LoVo (cell line): ENCODE measurements at places on chromosomes 16 and 17.

DNA sequence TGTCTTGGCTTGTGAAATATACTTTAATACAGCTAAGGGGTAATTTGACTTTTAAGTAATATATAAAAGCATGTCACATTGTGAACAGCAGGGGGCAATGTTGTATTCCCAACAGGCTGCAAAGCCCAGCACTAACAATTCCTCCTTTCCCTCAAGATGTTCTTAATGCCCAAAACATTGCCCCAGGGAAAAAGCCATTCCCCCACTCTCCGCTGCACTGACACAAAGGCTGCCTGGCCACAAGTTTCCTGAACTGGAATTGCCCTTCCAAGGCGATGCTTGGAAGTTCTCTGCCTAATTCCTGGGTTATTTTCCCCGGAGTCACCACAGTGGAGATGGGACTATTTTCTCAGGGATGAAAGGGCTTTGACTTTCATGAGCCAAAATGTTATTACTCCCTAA lies 27.2 kb downstream of the CLEC16A start:
- peak; percentile 63 for DNase-seq

DNA sequence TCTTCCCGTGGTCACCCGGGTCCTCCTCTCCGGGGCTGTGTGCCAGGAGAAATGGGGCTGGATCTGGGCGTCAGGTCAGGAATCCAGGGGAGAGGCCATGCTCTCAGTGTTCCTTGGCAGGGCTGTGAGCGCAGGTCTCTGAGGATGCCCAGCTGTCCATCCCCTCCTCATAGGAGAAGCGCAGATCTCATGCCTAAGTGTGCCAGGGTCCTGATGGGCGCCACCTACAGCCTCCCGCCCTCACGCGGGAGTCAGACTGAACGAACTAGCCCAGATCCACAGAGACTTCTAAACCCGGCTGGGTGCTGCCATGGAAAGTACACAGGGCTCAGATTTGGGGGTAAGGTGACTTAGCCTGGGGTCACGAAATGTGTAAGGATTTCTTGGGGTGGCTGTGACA lies 24.3 kb downstream of the MGRN1 start:
- no peak for DNase-seq

DNA sequence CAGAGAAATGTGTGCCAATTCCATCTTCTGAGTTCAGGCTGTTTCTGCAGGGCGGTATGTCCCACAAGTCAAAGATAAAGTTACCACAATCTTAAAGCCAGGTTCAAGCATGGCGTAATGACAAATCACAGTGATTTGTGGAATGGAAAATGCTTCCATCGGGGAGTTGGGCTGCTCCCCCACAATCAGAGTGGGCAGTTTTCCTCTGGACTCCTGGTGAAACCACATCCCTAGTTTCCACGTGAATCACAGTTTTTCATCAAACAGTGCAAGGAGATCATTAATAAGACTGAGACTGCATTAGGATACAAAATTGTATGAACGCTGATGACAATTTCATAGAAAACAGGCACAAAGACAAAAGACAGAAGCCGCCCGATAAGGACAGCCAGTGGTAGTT lies 3.6 kb downstream of the LITAF start:
- no peak for DNase-seq

- no peak for DNase-seq
Observed at GRCh38 chr17:45393411-45393810, 39.3 kb downstream of the ARHGAP27 start.

- DNase-seq: no peak
Observed at GRCh38 chr17:28706471-28707338, 5.0 kb downstream of the PROCA1 start.

- no peak for DNase-seq
Observed at GRCh38 chr16:64094992-64095634, 1026.8 kb downstream of the CDH11 start.

DNA sequence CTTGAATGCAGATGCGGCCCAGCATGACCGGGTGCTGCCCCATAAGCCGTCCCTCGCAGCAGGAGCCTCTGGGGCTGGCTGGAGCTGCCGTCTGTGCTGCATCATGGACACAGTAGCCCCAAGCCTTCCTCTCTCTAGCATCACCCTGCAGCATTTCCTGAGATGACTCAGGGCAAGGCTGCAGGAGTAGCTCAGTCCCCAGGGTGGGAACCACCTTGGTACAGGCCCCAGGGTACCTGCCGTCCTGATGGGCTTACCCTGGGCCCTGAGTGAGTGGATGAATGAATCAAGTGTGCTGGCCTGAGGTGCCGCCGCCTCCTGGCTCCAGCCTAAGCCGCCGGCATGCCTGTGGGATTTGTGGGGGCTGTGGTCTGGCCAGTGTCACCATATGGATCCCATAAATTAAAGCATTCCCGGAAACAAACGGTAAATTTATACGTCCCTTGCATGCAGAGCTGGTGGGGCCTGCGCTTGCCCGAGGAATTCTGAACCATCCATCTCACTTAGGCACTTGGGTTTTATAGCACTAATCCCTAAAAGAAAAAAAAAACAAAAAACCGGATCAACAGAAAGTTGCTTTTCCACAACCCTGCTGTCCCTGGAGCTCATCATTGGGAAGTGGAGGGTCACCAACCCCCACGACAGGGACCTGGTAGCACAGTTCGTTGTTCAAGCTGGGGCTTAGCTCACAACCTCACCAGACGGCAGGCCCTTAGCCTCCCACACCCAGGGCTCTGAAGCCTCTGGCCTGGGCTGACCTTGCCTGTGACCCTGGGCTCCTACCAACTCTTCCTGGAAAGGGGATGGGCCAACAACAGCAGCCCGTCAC lies 242.6 kb upstream of the CIBAR2 start:
- no peak for DNase-seq

DNA sequence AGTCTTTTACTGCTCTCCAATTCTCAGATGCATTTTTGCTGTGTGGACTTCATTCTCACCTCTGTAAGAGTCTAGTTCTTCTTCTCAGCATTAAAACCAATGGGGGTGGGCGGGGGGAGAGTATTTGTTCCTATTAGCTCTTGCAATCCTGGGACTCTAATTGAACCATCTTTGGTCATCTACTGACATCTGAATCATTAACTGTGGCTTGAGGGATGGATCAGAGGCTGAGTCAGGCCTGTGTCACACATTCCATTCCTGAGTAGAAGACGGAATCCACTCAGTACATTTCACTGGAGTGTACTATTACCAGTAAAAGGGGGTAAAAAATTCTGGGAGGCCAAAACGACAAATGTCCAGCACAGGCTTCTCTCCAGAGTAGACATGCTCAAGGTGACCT lies 12.8 kb upstream of the ZNF23 start:
- peak; percentile 24 for DNase-seq

DNA sequence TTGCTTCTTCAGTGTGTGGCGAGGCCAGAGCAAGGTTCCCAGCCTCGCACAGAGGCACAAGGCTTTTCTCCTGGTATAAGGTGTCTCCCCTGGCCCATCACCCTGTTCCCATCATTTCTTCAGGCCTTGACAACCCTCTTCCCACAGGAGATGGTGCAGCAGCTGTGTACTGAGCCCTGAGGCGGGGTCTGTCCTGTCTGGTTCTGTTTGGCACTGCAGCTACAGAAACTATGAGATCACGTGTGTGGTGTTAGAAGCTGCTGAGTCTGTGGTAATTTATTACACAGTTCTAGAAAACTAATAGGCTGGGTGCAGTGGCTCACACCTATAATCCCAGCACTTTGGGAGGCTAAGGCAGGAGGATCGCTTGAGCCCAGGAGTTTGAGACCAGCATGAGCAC lies 7.2 kb downstream of the PLA2G15 start:
- no peak for DNase-seq

- DNase-seq: no peak
Observed at GRCh38 chr16:20214401-20214800, 112.9 kb downstream of the GP2 start.
